ENCODE measurements at places on chromosomes 12 and 14.

- DNase-seq: no peak
These were observed 106.9 kb upstream of the PTPRB start for GRCh38 chr12:70744178-70744577.

DNA sequence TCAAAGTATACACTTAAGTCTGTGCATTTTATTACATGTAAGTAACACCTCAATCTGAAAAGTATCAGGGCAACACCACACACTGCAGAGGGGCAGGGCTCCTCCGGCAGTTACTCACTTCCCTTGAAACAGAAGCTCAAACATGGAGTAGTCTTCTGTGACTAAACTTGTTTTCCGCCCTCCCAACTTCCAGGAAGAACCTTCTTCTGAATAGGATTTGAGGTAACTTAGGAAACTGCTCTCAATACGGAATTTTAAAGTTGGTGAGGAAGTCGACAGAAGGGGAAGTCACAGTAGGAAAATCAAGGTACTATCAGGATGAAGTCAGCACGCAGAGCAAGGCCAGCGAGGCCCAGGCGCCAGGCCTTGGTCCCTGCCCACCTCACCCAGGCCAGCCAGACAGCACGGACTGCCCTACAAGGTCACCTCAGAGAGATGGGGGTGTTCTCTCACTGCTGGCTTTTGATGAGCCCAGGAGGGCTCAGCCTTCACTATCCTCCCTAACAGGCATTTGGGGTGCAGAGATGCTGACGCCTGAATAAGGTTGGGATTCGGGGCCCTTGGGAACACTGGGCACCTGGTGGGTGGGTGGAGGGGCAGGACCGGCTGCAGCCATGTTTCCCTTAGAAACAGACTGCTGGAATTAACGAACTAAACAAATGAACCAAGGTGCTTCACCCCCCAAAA is 5.8 kb downstream of the ANKRD9 start:
- DNase-seq: no peak

DNA sequence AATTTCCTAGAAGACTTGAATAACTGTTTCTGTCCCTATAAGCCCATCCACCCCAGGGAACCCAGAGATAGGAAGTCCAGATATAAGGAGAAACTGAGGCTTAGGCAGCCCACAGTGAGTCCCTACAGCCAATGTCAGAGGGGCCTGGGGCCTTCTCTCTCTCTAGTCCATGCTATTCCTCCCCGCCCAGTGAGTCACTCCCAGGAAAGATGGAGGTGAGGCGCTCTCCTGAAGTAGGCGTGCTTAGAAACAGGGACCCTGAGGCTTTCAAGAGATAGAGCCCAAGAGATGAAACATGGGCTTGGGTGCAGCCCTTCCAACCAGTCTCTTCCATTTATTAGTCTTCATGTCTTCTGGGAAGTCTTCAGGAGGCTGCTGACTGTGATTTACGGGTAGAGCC is 2.3 kb upstream of the SMUG1 start:
- no peak for DNase-seq

GRCh38 chr12:62712681-62713573 is 222.0 kb downstream of the PPM1H start:
- DNase-seq: no peak

DNA sequence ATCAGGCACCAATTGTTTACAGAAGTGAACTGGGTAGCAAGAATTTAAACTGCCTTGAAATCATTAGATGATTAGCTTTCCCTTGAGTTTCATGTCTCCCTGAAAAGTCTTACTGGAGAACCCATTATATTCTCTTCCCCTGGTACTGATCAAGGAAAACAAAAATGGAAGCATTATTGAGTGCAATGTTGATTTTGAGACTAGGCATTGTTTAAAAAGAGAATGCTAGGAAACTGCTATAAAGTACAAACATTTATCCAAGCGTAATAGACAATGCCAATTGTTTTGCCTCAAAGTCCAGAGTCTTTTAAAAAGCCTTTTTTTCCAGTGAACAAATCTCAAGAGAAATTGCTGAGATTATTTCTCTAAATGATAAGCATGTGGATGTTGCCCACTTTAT is 197.0 kb downstream of the CCER1 start:
- no peak for DNase-seq

- DNase-seq: no peak
These were observed 973 bp downstream of the P2RX2 start for GRCh38 chr12:132619386-132620112.

DNA sequence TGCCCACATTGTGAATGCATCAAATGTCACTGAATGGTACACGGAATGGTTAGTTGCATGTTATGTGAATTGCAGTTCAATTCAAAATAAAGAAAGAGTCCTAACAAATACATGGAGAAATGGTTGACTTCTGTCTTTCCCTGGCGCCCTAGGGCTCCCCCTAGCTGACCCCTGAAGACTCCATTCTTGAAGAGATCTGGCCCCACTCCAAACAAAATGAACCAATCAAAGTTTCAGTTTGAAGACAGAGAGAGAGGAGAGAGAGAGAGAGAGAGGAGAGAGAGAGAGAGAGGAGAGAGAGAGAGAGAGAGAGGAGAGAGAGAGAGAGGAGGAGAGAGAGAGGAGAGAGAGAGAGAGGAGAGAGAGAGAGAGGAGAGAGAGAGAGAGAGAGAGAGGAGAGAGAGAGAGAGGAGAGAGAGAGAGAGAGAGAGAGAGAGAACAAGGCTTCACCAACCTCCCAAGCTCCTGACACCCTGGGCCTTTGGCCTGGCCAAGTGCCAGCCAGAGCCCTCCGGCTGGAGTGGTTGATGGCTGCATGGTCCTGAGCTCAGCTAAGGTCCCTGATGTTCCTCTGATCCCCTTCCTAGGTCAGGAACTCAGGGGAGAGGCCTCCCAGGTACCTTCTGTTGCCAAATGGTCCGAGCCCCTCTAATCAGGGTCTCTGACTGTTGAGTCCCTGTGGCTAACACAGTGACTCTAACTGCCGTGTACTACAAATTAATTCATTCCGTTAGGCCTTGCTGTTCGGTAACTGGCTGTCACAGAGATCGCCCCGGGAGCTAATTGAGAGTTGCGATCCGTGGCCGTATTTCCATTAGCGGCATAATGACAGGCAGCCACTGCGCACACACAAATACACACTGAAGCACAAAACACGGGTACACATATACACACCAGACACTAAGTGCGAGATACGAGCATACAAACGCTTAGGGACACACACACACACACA is 188.8 kb downstream of the ESRRB start:
- DNase-seq: peak; percentile 15

DNA sequence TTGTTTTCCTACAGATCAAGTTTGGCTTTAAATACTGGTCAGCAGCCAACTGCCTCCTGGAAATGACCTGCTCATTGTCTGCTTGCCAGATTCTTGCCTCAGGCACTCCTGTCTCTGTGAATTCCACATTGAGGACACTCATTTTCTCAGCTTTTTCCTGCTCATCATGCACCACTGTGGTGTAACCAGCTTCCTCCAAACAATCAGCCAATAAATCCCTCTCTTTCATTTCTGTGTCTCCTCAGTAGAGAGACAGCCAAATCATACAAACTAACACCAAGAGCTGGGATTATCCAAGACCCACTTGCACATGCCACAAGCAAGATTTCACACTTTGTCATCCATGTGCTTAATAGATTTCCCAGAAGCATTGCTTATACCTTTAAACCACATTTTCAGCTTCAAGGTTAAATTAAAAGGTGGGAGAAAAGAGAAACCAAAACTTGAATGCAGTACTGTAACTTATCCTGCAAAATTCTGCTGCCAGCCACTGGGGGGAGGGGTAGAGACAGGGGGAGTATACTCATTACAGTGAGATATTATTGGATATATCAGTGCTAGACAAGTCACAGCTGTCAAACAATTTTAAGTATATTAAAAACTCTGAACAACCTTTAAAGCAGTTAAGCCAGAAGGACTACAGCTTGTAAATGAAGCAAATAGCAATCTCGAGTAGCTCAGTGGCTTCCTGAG is 105.0 kb downstream of the PPP2R5E start:
- peak; percentile 93 for DNase-seq

- DNase-seq: no peak
These were observed 9.2 kb upstream of the GOLGA3 start for GRCh38 chr12:132837693-132838409.

GRCh38 chr14:100557658-100558057 is 29.6 kb downstream of the BEGAIN start:
- DNase-seq: no peak

- DNase-seq: peak; percentile 11
These were observed 776 bp downstream of the BMP4 start for GRCh38 chr14:53955671-53956426.

GRCh38 chr12:122363782-122364181 is 58.7 kb downstream of the CLIP1 start:
- no peak for DNase-seq

DNA sequence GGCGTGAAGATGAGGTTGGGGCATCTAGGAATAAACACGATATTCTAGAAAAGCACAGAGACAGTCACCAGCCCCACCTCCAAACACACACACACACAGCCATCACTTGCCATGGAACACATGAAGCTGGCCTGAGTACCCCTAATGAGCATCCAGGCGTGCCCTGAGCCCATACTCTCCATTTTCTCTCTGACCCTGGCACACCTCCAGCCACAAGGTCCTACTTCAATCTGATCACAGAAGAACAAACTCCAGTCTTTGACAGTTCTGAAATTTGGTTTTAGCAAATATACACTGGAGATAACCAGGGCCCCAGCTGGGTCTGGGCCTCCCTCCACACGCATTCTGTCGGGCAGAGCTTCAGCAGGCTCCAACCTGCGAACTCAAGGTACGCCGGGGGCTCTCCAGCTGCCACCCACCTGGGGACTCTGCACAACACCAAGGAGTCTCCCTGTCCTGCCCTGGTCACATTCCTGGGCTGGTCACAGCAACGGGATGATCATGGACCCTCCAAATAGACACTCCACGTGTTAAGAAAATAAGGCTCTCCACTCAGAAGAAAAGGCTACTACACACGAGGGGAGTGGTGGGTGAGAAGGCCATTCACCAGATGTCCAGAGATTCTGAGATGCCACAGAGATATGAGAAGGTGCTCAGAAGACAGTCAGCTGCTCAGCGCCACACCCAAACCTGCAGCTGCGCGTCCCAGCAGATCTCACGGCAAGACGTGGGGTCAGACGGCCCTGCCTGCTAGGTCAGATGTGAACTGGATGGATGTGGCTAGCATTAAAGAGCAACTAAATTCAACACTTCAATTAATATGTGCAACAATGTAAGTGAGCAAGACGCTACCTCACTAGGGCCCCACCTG is 57.0 kb upstream of the PNMA1 start:
- no peak for DNase-seq

DNA sequence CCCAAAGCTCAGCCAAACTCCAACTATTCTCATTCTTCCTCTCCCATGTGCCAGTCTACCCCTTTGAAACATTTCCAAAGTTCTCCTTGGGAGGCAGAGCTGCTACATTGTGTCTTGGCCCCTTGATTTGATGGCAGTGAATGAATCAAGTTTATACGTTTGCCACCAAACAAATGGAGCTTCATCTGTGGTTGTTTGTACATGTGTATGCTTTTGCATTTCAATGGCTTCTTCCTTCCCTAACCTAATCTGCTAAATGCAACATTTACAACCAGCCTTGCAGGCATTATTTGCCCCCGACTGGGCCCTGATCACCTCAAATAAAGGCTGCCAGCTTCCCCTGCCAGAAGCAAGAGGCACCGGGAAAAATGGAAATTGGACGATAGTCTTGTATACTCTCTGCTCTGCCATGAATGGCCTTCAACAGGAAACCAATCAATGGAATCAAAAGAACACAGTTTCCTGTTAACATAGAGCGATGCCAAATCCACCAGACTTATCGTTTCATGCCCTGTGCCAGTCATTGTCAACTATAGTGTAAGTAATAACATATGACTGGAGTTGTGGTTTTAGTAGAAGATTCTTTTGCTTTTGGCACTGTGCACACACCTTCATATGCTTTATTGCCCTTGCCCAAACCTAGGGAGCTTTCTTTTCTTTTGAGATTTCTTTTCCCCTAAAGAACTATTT is 97.8 kb downstream of the TMEM30B start:
- peak; percentile 50 for DNase-seq

GRCh38 chr12:79615596-79616560 is 74.9 kb downstream of the PAWR start:
- DNase-seq: no peak

DNA sequence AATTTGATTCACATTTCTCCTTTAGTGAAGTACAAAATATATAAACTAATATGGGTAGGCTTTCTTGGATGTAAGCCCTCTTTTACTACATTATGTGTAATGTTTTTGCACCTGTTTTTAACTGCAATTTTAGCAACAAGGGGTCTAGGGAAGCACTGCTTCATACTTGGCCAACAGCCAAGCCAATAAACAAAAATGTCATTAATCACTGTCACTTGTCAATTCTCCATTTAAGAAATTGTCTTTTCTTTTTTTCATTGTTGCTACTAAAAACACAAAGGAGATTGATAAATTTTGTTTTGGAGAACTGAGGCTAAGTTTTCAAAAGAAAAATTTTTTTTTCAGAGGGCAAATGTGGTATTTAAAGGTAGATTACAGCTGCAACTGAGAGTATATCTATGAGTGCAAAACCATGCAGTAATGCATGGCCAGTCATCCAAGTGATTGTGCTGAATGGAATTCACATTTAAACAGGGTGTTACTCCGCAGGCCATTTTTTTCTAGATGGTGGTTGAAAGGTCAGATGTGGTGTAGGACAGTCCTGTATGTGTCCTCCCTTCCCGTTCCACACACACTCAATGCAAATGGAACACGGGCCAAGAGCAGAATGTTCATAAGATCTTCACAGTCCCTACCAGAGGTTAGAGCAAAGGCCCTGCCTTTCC is 503.0 kb upstream of the LMO3 start:
- DNase-seq: no peak

GRCh38 chr14:79056879-79057278 is 886.7 kb downstream of the NRXN3 start:
- no peak for DNase-seq

DNA sequence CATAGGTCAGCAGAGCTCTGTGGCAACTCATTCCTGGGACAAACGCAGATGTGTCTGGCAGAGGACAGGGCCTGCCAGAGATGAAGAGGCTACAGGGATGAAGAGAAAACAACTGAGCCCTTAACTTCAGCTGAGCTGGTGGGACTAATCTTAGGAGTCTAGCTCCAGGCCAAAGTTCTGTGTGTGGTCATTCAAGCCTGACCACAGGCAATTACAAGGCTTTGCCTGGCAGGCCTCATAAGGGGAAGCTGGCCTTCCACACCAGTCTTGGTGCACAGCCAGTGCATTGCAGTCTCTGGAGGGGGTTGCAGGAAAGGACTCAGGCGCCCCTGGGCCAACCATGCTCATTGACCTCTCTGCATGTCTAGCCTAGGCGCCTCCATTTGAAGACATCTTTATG is 127.6 kb upstream of the DAAM1 start:
- DNase-seq: peak; percentile 67
